ENCODE measurements at places on chromosomes 3 and 15.

DNA sequence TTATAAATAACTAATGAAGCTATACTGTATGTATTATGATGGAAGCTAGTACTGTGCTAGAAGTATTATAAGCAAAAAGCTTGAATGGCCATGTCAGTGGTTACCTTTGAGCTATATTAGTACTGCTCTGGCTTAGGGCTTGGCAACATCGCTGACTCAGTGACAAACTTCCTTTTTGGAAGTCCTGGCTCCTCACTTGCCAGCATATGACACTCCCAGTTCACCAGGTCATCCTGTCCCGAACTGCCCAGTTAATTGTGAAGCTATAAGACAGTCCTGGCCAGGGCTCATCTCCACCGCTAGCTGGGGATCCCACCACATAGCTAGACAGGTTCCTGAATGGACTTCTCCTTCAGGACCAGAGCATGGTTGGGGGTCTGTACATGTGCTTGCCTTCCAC, 31.9 kb downstream of the RAB8B start:
- DNase-seq = no peak

DNA sequence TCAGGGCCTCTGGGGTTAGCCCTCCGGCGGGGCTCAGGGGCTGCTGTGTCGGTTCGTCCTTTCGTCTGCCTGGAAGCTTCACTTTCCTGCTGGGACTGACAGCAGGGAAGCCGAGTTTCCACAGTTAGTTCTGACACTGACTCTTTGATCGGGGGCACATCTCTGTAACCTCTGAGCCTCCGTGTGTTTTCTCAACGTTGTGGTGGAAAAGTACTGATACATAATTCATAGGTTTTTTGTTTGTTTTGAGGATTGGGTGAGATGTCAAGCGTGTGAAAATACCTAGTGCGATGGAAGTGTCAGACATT, 481 bp downstream of the AP4E1 start:
- DNase-seq = peak; percentile 29

GRCh38 chr3:23546181-23546580, 259.6 kb upstream of the UBE2E1 start:
- DNase-seq = no peak

DNA sequence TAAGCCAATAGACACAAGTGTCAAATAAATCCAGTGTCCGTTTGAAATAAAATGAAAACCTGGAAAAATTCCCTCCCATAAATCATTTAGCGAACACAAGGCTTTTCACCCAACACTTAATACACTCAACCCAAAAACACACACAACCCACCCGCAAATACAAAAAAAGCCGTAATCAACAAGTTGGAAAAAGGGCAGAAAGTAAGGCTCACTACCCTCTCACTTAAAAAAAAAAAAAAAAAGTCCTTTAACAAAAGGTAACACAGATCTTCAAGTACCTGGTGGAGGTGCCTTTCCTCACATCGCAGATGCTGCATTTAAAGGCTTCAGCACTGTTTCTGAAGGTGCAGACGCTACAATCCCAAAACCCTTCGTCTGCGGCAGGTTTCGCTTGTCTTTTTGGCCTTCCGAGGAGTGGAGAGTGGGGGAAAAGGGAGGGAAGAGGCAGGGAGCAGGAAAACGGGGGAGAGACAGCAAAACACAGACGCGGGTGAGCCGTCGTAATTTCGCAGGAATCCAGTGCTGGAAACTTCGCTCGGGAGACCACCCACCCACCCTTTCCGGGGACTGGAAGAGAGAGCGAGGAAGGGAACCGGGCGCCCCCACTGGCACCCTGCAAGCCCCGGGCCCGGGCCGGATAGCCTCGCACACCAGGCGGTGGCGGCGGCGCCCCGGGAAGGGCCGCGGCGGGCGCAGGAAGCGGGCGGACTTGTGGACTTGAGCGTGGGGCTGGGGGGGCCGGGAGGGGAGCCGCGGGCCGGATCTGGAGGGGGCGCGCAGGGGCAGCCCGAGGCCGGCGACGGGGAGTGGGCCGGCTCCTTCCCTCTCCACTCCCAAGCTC, 401.8 kb downstream of the SHQ1 start:
- DNase-seq = peak; percentile 23

- DNase-seq = peak; percentile 60
These were observed 174.1 kb downstream of the KLHL25 start for GRCh38 chr15:85620690-85621049.

DNA sequence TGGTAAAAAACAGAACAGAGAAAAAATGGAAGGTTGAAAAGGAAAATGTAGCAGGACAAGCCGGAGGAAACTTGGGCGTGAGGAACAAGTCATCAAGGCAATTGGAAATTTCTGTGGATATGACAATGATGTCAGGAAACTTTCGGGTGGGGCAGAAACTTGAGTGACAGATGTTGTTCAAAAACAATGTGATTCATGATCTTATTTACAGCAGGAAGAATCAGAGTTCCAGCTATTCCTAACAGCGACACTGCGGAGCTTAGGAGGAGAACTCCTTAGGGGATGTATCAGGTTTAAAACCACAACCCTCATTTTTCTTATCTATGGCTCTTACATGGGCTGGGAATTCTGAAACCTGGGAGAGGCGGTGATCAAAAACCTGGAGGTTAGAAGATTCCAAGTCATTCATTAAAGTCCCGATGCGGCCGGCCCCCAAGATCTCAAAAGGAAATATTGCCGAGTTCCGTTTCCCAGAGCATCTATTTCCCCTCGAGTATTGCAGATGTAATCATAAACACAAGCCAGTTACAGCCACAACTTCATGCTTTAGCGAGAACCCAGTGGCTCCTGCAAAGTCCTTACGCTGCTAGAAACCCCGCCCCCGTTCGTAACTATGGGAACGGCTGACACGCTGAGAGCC, 659 bp upstream of the ARRDC4 start:
- no peak for DNase-seq

GRCh38 chr3:179622023-179622422, 17.4 kb downstream of the NDUFB5 start:
- no peak for DNase-seq

- DNase-seq = peak; percentile 53
These were observed 7.7 kb downstream of the BCL6 start for GRCh38 chr3:187737368-187738070.

- no peak for DNase-seq
These were observed 60.3 kb downstream of the MYO9A start for GRCh38 chr15:72057548-72058091.

DNA sequence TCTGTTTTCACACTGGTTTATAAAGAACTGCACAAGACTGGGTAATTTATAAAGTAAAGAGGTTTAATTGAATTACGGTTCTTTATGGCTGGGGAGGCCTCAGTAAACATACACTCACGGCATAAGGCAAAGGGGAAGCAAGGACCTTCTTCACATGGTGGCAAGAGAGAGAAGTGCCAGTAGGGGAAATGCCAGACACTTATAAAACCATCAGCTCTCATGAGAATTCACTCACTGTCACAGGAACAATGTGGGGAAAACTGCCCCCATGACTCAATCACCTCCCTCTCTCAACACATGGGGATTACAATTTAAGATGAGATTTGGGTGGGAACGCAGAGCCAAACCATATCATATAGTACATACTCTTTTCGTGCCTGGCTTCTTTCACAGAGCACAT, 42.4 kb downstream of the MAP2K1 start:
- DNase-seq = no peak

- no peak for DNase-seq
These were observed 861.6 kb upstream of the DPPA4 start for GRCh38 chr3:110198717-110199587.

DNA sequence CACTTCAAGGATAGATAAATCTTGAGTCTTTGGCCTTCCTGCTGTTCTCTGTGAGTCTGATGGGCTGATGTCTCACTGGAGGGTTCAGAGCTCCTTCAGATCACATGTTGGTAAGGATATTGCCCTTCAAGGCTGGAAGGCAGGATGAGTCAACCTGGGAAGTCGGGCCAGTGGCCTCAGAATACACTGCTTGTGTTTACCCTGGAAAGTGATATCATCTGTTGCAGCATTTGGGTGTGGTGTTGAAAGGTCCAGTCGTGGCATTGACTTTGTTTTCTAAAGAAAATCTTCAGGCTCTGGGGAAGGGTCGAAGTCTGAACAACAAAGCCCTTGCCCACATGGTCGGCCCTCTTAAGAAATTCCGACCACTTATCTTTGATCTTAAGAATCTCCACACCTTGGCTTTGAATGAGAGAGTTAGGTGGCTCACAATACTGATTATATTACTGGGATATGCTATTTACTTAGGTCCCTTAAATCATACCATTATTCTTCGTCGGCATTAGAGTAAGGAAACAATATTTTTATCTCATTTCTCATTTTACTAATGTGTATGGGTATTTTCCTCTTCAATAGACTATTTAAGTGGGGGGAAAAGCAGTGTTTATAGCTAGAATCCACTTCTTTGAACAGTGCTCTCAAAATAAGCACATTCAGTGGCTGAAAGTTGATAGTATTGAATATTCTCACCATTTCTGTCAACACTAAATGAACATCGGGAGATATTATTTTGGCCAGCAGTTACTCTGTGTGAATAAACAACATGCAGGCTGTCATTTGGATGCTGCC, 303.9 kb upstream of the RASGRP1 start:
- peak; percentile 91 for DNase-seq

- DNase-seq = no peak
These were observed 41.0 kb downstream of the ABHD2 start for GRCh38 chr15:89129123-89129815.

- peak; percentile 77 for DNase-seq
These were observed 27.3 kb downstream of the PARP16 start for GRCh38 chr15:65259367-65259797.

DNA sequence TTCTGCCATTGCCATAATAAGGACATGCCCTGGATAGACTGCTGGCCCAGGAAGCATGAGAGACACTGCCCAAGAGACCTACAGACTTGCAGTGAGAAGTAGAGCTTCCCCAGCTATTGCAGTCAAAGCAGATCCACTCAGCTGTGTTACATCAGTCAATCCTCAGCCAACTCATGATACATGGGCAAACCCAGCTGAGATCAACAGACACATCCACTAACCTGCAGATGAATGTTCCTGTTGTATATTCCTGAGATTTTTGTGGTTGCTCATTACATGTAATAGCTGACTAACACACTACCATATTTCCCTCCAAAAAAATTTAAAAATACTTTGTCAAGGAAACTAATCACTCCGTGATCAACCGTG, 68.6 kb downstream of the DCLK3 start:
- DNase-seq = peak; percentile 53

DNA sequence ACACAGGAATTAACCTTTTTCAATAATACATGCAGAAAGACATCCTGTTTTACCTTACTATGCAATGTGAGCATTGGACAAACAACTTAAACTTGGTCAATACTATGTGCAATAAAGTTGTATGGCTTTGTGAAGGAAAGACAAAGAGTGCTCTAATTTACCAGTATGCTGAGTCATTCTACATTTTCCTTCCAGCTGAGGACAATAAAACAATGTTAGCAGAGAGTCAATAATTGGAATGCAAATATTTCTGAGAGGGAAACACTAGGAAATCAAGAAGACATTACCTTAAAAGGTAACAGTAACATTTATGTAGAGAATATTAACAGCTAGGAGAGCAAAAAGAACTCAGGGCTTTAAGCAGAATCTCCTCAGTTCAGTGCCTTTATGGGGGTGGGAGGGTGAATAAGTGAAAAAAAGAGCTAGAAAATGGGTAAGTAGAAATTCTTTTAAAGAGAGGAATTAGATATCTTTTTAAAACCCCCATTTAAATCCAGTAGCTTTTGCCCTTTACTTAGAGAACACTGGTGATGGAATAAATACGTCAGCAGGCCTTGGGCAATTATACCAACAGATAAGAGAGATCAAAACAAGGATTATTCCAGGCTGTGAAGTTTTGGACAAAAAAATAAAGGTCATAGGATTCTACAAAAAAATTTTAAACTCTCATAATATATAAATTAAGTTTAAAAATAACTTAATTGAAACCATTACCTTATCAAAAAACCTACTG, 11.6 kb upstream of the HGD start:
- peak; percentile 35 for DNase-seq

DNA sequence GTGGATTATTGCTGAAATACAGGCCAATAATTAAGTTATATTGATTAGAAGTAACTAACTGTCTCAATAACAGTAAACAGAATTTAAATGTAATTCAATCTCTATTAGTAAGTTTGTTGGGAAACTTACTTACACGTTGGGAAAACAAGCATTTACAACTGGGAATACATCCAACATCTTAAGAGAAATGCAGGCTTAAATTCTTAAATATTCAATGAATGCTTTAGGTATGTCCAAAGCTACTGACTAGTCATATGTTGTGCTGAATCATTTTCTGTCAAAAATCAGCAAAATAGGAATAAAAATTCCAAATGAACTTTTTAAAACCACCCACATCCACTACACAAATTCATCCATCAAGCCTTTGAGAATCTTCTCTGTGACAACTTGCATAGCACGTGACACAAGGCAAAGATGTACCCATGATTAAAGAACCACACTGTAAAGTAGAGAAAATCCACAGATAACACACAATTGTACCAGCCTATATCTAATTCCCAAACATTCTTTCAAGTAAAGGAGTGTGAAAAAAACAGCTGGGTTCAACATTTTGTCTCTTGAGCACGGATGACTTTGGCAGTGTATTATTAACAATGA, 60.0 kb downstream of the NMNAT3 start:
- no peak for DNase-seq

DNA sequence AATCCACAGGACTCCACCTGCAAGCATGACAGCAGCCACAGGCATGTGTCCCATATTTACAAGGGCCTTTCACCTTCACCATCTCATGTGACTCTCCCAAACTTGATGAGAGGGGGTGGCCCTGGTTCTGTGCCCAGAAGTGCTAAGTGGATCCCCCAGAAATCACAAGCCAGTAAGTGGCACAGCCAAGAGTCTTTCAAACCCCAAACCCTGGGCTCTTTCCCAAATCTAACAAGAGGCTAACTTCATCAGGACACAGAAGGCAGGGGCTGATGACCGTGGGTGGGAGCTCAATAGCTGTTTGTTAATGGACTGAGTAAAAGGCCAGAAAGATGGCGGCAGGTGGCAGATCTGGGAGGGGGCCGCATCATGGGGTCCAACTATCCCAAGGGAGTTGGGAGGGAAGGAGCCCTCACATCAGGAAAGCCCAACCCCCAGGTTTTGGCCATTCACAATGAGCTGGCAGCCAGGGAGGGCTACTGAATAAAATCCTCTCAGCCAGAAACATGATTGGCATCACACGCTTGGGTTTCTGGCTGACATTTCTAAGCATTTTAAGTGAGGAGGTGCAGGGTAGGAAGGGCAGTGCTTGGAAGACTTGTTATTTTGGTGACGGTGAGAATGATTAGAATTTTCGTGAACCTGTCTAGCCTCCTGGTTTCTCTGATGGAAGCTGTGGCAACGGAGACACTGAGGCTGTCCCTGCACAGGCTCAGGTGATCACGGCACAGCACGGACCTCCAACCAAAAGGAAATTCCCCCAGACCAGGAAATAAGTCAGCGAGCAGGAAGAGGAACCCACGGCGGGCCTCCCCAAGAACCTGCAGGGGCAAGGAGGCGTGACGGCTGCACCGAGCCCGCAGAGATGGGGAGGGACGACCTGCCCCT, 109.3 kb downstream of the OXNAD1 start:
- no peak for DNase-seq

DNA sequence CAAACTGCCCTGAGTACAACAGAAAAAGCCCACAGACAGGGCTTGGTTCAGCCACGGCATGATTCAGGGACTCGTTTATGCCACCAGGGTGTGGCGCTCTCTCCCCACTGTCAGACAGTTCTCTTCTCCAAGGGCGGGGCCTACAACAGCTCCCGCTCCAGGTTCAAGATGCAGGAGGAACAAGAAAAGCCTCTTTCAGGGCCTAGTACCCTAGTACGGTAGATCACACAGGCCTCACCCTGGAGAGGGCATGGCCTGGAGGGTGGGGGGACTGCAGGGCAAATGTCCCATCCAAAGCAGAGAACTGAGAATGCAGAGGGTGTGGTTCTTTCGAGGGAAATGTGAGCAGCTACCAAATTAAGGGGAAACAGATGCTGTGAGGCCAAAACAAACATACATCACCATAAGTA, 12.0 kb downstream of the MESD start:
- DNase-seq = peak; percentile 74

Data from AG08395 (cell line).